ENCODE measurements at places on chromosomes 13 and 19.

DNA sequence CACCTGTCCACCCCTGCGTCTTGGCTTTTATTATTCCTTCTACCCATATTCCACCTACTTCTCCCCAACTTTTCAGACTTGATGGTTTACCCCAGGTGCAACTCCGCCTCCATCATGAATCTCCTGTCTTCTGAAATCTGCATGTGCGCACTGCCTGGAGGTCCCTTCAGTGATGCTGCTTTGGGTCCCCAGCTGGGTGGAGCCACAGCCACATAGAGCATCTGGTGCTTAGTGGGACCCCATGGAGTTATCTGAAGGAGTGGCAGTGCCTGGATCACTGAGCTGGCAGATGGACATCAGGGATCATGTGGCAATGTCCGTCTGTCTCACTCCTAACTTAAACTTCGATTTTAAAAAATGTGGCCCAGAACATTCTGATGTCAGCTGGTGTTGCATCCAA lies 13.5 kb downstream of the ZNF536 start:
- DNase-seq, result no peak

- no peak for DNase-seq
Measured at GRCh38 chr13:67880916-67881315, 650.8 kb upstream of the PCDH9 start.

DNA sequence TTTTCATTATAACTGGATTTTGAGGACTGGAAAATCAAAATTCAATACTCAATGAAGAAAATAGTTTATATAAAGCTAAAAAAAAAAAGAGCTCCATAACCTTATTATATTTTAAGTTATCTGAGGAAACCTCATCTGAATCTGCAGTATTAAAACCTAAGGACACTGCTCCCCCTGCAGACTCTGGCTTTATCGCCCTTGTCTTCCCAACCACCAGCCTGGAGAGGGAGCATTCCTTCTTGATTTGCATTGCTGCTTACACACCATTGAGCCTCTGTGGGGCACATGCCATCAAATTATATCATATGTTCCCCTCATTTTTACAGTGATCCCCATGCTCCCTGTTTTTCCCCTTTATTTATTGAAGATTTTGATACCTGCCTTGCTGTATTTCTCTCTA lies 871.4 kb upstream of the GPC6 start:
- DNase-seq, result no peak

DNA sequence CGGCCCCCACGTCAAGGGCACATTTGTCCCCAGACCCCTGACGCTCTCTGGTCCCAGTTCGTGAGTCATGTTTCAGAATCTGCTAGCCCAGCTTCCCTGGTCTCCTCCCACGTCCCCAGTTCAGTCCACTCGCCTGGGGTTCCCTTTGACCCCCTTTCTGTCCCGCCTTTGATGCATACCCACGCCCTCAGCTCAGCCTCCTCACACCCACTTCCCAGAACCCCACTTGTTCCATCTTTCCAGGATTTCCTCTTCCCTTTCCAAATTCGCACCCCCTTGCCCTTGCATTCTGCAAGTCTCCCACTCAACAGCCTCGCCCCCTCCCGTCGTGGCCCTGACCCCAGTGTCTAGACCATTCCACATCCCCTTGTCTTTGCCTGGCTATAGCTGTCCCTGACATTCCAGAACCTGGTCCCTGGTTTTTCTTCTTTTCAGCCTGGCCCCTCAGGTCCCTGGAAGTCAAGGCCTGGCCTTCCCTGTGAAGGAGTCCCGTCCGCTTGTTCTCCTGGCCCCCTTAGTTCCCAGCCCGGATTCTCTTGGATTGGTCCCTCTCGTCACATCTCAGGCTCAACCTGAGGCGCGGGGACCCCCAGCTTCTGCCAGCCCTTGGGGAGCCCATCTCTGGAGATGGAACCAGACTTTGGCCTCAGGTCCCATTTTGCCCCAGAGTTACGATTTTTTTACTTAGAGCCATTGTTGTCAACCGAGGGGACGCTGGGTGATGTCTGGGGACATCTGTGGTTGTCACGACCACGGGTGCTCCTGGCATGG lies 1.3 kb downstream of the NCLN start:
- DNase-seq, result no peak

DNA sequence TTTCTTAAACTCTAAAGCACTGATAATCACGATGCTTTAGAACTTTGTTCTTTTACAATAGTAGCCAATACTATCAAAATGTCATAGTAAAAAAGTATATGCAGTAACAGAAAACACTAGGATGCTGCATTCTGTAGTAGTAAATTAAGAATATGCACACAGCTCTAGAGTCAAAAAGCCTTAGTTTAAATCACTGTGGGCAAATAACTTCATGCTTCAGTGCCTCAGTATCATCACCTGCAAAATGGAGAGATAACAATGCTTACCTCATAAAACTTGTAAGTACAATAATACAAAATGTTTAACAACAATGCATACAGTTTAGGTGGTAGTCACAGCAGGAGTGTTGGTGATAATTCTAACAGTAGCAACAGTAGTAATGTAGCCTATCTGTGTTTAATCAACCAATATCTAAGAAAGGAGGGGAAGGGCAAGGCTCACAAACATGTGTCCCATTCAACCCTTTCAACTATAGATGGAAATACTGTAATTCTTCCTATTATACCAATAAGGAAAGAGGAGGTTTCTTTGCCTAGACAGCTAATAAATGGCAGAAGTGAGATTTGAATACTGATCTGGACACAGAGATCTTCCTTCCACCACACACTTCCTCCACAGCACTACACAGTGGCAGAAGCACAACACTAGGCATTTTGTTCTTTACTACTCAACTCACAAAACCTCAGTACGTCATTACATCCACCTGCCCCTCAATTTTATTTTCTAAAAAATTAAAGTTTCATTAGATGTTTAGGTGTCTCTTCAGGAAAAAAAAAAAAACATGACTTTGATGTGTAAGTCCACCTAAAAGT lies 4.6 kb downstream of the RBM26 start:
- DNase-seq, result no peak

- no peak for DNase-seq
Measured at GRCh38 chr13:84230568-84230967, 348.3 kb upstream of the SLITRK1 start.
